ENCODE measurements at places on chromosomes 12 and 14. TPM values are rescaled to one million over a fixed set of nuclear protein-coding genes. Genes with fewer than 3 reads are reported as not detected.
A peak's percentile ranks its signal among the peaks of the same experiment; 100 is the strongest.

Gene NPAS3
- not detected for total RNA-seq

Gene IKBIP
- total RNA-seq = 37.1 TPM

Gene KITLG
- total RNA-seq = 117 TPM

Gene HRK
- total RNA-seq = not detected

Gene OASL
- under 0.01 TPM for total RNA-seq

Gene SIX1
- total RNA-seq = 8.6 TPM

Gene UNC119B
- total RNA-seq = 8.4 TPM

Gene ATP5F1B
- 795 TPM for total RNA-seq

GRCh38 chr14:47746986-47747385 lies 71.6 kb upstream of the MDGA2 start:
- DNase-seq = no peak

DNA sequence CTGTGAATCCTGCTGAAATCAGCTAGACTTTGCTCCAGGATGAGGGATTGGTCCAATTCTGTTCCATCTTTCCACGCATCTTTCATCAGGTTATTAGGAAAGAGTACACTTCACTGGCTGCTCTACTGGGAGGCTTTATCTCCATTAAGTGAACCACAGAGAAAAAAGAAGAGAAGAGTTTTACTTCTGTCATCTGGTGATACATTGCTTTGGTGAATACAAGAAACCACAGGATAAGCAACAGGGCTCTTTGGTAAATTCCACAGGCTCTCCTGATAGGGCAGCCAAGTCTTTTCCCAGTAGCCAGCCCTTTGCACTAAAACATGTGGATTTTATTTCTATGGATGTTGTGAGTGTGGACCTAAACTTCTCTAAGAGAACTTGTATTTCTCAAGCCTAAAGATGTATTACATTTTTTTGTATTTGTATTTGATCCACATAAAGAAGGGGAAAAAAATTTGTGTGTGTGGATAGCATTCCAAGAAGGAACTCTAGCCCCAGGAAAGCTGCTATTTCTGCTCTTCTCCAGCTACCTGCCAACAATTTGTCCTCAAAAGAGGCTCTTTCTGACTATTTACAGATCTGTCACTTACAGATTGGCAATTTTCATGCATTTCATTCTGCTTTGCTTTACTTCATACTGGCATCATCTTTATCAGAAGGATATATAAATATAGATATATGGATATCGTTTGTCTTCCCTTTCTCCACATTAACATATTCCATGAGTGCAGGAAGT lies 1117.6 kb upstream of the TMEM132C start:
- peak; percentile 68 for DNase-seq

GRCh38 chr12:3632754-3633153 lies 120.2 kb downstream of the CRACR2A start:
- no peak for DNase-seq

DNA sequence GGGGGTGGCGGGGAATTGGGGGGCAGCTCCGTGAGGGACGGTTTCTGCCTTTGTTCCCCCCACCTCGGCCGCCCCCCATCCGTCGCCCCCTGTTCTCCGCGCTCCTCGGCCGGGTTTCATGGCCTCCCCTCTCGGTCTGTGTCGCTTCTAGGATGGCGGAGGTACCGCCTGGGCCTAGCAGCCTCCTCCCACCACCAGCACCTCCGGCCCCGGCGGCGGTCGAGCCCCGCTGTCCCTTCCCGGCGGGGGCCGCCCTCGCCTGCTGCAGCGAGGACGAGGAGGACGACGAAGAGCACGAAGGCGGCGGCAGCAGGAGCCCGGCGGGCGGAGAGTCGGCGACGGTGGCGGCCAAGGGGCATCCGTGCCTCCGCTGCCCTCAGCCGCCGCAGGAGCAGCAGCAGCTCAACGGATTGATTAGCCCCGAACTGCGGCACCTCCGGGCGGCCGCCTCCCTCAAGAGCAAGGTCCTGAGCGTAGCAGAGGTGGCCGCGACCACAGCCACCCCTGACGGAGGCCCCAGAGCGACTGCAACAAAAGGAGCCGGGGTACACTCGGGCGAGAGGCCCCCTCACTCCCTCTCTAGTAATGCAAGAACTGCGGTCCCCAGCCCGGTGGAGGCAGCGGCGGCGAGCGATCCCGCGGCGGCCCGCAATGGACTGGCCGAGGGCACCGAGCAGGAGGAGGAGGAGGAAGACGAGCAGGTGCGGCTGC lies 575 bp downstream of the NAA30 start:
- DNase-seq = peak; percentile 14

GRCh38 chr12:26953447-26953846 lies 15.2 kb downstream of the FGFR1OP2 start:
- DNase-seq = peak; percentile 28

DNA sequence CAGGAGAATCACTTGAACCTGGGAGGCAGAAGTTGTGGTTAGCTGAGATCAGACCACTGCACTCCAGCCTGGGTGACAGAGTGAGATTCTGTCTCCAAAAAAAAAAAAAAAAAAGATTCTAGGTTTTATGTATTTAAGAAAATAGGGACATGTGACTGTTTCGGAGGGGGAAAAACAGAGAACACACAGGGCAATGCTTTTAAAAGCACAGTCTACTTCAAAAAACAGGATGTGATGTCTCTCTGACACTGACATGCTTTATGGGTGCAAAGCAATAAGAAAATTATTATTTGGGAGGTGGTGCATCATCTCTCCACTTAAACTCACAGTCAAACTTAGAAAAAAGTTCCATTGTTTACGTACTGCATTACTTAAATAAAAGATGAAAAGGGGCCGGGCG lies 28.7 kb downstream of the CLIP1 start:
- no peak for DNase-seq

- DNase-seq = no peak
Observed at GRCh38 chr12:55694651-55695050, 13.1 kb downstream of the ITGA7 start.

GRCh38 chr12:75868501-75868900 lies 163.1 kb downstream of the PHLDA1 start:
- no peak for DNase-seq

DNA sequence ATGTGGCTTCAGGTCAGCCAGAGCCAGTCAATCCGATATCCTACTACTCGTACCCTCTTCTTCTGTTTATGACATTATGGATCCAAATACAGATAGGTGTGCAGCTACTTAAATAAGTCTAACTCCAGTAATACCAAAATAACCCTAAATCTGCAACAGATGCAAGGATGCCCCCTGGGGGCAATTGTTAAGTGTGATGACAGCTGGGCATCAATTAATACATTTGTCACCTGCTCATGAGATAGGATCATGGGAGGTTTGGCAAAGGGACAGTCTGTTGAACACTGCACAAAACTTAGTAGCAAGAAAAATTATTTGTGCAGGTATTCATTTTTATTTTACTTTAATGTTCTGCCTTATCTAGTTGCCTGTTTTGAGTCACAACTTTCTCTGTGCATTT lies 83.2 kb downstream of the SLC38A6 start:
- DNase-seq = no peak

DNA sequence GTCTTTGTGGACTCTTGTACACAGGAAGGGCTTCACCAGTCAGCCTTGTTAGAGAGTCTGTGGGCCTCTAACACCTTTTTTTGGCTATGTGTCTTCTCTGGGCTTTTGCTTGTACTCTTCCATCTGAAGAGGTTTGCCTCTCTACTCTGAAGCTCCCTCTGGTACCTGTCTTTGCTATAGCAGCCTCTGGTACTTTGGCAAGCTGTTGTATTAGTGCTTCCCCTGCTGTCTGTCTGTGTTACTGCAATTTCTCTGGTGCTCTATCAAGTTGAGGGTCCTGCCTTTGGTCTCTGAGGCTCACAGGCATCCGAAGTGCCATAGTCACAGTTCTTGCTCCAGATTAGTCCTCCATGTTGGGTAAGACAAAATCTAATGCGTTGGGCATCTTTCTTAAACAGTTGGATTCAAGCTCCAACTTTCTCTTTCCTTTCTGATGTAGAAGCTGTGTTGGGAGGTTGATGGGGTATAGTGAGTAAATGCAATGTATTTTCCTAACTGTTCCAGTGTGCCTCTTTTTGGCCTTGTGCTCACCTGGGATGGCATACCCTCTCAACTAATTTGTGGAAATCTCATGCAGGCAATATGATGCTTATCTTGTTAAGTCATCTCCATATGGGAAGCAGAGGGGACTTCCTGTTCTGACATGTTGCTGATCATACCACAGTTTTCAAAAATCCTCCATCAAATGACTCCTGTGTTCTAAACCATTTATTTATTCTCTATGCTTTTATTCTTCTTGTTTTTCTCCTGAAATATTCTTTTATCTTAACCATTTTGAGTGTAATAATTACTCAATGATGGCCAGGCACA lies 88.8 kb downstream of the ATF7IP start:
- peak; percentile 34 for DNase-seq

DNA sequence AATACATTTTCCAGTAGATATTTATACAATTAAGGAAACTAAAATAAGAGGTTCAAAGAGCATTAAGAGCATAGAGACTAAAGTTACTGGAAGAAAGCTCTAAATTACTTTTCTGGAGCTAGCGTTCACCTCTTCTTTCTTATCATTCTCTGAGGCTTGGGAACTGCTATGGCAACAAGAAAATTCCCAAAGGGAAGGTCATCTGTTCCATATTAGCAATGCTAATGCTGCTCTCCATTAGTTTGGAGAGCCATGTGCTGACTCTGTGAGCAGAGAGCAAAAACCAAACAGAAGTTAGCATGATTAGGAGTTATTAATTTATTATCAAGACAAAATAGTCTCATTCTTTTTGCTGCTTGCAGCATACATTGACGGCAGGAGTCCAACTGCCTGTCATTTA lies 143.1 kb upstream of the SLC16A7 start:
- peak; percentile 26 for DNase-seq

GRCh38 chr14:101025696-101026095 lies 122.2 kb upstream of the RTL1 start:
- no peak for DNase-seq

- peak; percentile 82 for DNase-seq
Observed at GRCh38 chr12:68358532-68359485, 26.6 kb upstream of the MDM1 start.

GRCh38 chr12:46402451-46402850 lies 29.9 kb upstream of the SLC38A2 start:
- peak; percentile 81 for DNase-seq

GRCh38 chr12:2192231-2192630 lies 139.4 kb downstream of the CACNA1C start:
- no peak for DNase-seq

DNA sequence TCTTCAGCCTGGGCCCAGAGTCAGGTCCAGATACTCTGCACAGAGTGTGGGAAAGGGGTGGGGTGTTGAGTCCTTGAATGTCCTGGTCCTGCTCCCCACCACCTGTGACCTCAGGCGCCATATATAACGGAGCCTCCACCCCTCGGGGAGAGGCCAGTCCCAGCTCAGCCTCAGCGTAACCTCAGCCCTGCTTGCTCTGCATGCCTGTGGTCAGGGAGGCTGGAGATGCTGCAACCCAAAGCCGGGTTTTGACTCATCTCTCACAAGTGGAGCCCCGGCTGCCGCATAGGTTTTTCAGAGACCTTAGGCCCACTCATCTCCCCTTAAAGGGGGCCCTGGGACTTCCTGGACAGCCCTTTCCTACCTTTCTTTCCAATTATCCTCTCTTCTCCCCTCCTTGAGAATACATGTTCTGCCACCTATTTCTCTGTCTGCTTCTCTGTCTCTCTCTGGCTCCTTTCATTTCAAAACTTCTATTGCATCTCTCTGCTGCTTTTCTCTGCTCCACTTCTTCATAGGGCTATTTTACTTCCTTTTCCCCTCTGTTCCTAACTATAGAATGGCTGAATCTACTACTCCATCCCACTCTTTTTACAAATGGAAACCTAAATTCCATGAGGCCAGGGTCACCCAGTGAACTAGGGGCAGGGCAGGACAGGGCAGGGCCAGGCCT lies 1.2 kb downstream of the ITGB7 start:
- DNase-seq = peak; percentile 89

DNA sequence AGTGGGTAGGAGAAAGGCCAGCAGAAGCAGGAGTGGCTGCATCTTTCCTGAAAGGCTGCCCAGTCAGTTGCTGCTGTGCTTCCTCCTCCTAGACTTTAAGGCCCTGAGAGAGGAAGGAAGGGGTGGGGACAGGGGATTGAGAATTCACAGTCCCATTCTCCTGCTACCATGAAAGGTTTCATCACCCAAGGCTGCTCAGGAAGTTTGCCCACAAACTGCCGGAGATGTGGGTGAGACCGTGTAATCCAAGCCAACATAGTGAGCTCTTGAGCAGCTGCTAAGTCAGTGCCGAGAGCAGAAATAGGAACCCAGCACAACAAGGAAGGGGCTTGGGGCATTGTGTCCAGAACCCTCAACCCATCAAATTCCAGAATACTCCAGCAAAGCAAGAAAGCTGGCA lies at the start of gene CTSG:
CTSG (minus strand) TSS at position 69 of the 400 bp plus-strand sequence; CDS start at position 42, 27 bp downstream.
- DNase-seq = no peak

GRCh38 chr14:93970965-93971634 lies 5.3 kb downstream of the ASB2 start:
- peak; percentile 18 for DNase-seq

- DNase-seq = no peak
Observed at GRCh38 chr14:55673048-55673447, 93.0 kb downstream of the KTN1 start.

GRCh38 chr14:101757839-101758211 lies 3.7 kb upstream of the PPP2R5C start:
- DNase-seq = no peak

GRCh38 chr12:90207799-90208198 lies 499.2 kb upstream of the ATP2B1 start:
- no peak for DNase-seq

DNA sequence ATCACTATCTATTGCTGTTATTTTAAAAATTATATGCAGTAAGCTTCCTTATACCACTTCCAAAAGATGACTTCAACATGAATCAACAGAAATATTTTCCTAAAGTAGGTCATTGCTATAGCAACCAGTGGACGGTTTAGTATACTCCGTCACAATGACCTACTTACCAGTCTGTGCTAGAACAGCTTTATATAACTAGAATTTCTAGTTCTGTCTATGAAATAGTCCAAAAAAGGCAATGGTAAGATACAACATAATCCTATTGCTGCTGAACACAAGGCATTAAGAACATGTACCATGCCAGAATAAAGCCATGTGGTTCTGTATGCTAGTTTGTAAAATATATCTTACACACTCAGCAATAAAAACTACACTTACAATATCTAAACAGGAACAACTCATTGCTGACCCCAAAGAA lies 40.7 kb upstream of the MTERF2 start:
- peak; percentile 96 for DNase-seq

- no peak for DNase-seq
Observed at GRCh38 chr12:121595520-121595919, 14.7 kb upstream of the KDM2B start.

GRCh38 chr12:60173224-60174170 lies 577.7 kb downstream of the SLC16A7 start:
- no peak for DNase-seq

All from IMR-90 (cell line).